ENCODE measurements at places on chromosomes 3 and 15. TPM values are rescaled to one million over a fixed set of nuclear protein-coding genes. Genes with fewer than 3 reads are reported as not detected.

The PIERCE2 gene
- 2.3 TPM for total RNA-seq

The SLC27A2 gene
- total RNA-seq: 0.96 TPM

The SCAANT1 gene
- total RNA-seq: not detected

The CLEC3B gene
- total RNA-seq: 265 TPM

The EPHA3 gene
- total RNA-seq: 5.1 TPM
